ELR (cell line): ENCODE measurements at places on chromosomes 12 and 14.
A peak's percentile ranks its signal among the peaks of the same experiment; 100 is the strongest.

DNA sequence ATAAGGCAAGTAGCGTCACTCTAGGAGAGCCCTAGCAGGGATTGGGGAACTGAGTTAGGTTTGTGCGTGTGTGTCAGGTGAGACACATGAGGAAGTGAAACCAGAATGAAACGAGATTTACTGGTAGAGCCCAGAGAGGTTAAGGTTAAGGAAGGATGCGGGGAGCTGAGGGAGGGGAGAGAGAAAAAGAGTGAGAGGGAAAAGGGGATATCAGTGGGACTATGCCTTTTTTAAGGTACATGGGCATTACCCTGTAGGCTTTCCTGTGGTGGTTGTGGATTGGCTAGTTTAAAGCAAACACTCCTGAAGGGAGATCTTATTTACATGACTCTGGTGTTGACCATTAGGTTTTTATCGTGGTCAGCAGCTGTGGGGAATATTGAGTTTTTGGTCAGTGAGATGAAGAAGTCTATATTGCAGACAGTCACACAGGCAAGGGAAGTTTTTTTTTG, 13.9 kb downstream of the ZDHHC17 start:
- no peak for DNase-seq

GRCh38 chr12:95484524-95484923, 10.6 kb downstream of the METAP2 start:
- DNase-seq = no peak

GRCh38 chr12:13478650-13479181, 282.2 kb downstream of the EMP1 start:
- DNase-seq = no peak

DNA sequence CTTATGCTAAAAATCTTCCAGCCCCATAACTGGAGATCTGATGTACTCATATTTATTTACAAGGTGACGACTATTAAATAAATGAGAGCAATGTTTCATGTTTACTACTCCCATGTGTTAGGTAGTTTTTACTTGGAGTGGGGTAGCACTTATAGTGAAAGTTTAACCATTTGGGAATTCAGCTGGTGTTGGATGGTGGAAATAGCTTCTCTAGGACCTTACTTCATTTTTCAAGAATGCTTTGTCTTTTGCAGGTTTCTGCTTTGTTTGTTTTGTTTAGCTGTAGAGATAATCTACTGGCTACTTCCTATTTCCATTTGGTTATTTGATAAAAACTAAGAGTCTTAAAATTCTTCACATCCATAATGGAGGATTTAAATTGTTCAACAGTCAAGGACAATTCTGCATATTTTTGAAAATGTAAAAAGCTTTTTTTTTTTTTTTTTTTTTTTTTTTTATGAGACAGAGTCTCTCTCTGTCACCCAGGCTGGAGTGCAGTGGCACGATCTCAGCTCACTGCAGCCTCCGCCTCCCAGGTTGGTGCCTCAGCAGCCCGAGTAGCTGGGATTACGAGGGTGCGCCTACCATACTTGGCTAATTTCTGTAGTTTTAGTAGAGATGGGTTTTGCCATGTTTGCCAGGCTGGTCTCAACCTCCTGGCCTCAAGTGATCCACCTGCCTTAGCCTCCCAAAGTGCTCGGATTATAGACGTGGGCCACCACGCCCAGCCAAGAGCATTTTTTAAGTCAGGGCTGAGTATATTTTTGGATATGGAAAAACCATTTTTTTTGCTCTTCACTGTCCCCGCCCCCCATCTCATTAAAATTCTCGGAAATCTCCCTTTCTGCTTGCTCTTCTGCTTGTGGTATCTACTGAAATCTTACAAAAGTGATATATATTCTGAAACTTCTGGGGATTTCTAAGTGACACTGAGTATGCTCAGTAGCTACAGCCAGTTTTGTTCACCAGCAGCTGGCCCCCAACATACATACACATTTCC, 1.4 kb upstream of the ABCD2 start:
- no peak for DNase-seq

GRCh38 chr14:63773504-63773903, 45.6 kb upstream of the SGPP1 start:
- no peak for DNase-seq

DNA sequence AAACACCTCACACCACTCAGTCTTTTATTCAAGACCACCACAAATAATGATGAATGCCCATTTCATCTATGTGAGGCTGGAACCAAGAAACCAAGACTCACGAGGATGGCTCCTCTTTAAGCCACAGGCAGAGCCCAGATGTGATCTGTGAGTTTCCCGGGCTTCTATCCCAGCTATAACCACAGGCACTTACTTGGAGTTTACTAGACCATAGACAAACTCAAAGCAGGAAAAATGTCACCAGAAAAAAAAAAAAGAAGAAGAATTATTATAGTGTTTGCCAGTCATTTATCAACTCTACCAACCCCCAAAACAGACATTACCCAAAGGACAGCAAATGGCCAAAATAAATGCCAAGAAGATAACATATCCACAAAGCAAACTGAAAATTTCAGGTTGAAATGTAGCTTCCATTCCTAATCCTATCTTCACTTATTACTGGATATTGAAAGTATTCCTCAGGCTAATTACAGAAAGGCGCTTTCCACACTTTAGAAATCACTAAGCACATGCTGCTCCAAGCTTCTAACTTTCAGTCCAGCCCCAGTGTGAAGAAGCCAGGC, 44.7 kb downstream of the ZFYVE1 start:
- DNase-seq = no peak

DNA sequence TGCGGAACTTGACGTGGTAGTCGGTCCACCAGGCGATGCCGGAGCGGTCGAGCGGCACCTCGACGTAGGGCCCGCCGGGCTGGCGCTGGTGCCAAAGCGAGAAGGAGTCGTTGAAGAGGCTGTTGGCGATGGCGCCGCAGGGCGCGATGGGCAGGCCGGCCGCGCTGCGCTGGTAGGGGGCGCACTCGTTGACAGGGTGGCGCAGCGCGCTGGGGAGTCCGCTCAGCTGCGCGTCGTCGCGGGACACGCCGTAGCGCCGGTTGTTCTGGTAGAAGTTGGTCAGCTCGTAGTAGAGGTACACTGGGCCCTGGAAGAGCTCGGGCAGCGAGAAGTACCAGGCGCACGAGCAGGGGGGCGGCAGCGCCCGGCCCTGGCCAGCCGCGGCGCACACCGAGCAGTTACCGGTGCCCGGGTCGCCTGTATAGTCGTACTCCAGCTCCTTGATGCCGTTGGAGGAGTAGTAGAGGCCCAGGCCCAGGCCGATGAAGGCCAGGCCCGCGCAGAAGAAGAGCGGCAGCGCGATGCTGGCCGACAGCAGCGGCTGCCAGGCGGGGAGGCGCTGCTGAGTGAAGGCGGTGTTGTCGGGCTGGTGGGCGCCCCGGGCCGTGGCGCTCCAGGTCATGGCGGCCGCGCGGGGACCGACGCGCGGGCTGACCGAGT, 482 bp downstream of the TMEM30B start:
- DNase-seq = no peak

DNA sequence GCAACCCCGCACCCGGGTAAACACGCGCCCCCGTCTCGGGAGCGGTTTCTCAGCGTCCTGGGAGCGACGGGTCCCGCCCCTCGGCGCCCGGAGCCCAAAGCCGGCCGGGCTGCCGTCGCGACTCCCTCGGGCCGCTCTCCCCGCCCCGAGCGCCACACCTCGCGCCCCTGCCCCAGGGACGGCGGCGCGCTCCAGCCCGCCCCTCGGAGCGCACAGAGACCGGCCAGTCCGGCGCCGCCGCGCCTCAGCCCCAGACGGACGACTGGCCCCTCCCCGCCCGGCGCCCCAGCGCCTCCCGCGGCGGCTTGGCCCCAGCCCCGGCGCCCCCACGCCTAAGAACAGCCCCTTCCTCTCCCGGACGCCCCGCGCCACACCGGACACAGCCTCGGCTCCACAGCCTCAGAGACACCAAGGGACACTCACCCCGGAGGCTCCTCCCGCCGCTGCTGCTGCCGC, 411 bp downstream of the BTBD7 start:
- DNase-seq = peak; percentile 68

- DNase-seq = peak; percentile 79
Measured at GRCh38 chr14:80664576-80664975, 277.0 kb downstream of the CEP128 start.

- no peak for DNase-seq
Measured at GRCh38 chr14:89498878-89499277, 81.8 kb upstream of the FOXN3 start.

DNA sequence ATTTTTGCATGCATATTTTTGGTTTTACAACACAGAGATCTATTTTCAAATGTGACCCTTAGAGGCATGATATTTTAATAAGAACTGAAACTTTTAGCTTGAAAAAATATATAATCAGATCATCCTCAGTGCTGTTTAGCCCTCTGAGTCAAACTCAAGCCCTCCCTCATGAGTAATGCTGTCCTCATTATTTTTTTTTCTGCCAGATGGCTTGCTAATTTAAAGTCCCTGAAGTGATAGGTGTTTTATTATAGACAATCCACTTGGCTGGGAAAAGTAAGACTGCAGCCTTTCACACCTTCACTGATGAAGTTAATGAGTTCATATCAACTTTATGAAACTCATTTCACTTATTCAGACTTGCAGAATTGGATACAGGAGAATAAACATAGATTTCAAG, 227.7 kb downstream of the SLC16A7 start:
- DNase-seq = peak; percentile 2

GRCh38 chr12:110819646-110820045, 27.1 kb upstream of the CCDC63 start:
- DNase-seq = no peak

DNA sequence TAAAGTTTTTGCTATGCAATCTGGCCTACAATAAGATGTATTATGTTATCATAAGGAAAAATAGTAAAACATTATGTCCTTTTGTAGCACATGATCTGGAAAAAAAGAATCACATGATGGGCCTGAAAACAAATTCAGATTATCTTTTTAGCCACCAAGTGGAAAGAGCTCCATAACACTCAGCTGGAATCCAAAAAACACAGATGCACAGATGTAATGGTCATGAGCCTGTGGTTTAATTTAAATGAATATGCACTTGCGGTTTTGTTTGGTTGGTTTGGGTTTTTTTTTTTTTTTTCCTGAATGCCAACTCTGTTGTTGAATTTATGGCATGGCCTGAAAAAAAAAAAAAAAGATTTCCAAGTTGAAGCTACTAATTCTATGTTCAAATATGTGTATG, 4.1 kb downstream of the KCNC2 start:
- DNase-seq = no peak

- peak; percentile 76 for DNase-seq
Measured at GRCh38 chr14:59306775-59307174, 118.3 kb downstream of the DAAM1 start.

GRCh38 chr12:116502141-116502725, 56.9 kb upstream of the MAP1LC3B2 start:
- DNase-seq = no peak

GRCh38 chr14:55771242-55771981, 191.4 kb downstream of the KTN1 start:
- no peak for DNase-seq

GRCh38 chr14:42671636-42672035, 1065.0 kb downstream of the LRFN5 start:
- DNase-seq = peak; percentile 42

DNA sequence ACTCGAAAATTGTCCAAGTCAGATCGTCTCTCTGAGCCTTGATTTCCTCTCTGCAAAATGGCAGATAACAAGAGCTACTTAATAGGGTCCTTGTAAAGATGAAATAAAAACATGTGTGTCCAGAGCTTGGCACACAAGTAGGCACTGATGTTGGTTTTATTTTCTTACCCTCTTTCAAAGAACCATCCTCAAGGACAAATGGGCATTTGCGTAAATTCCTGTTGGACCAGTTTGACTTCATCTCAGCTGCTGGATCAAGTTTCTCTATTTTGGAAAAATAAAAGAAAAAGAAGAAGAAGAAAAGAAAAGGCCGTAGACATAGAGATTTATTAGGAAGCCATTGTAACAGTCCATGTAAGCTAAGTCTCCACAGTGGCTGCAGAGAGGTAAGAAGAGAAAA, 47.2 kb downstream of the MAP1LC3B2 start:
- no peak for DNase-seq

- DNase-seq = peak; percentile 21
Measured at GRCh38 chr12:10113075-10113474, 14.3 kb upstream of the CLEC1A start.

- no peak for DNase-seq
Measured at GRCh38 chr12:10155966-10156365, 16.0 kb downstream of the OLR1 start.

- no peak for DNase-seq
Measured at GRCh38 chr12:92019491-92020277, 126.0 kb downstream of the BTG1 start.

GRCh38 chr14:75443203-75443969, 15.6 kb downstream of the JDP2 start:
- DNase-seq = no peak
